ENCODE measurements at places on chromosomes 7 and 10. TPM values are rescaled to one million over a fixed set of nuclear protein-coding genes. Genes with fewer than 3 reads are reported as not detected.

- DNase-seq, result no peak
These were observed 277.6 kb upstream of the IGFBP3 start for GRCh38 chr7:46198701-46199100.

DNA sequence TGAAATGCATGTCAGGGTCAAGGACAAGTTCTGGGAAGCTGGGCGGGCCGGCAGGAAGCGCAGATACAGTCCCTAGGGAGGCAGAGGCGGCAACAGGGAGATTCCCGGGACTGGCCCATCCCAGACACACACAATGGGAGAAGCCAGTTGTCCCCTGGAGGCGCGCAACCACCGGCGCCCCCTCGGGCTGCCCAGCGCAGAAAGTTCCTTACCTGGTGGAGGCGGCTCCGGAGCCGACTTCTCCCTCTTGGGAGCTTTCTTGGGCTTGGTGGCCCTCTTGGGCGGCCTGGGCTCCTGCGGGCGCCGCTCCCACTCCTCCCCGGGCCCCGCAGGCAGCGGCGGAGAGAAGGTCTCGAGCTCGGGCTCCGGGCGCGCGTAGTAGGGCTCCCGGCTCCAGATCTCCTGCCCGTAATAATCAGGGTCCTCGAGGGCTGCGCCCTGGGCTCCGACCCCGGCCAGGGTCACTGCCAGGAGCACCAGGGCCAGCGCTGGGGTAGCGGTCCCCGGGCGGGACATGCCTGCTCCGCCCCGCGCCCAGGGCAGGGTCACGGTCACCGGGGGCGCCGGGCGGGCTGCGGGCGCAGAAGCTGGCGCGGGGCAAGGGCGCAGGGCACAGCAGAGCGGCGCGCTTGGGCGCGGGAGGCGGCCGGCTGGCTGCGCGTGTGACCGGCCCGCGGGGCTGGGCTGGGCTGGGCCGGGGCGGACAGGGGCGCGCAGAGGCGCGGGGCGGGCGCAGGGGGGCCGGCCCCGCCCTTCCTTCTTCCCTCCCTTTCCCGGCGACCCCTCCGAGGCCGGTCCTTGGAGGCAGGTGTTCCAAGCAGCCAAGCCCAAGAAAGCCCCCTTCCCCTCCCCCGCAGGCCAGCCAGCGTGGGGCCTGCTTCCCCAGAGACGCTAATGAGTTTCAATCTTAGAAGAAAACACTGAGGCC lies at the start of gene CPXM2:
CPXM2 (minus strand) TSS at position 664 of the 928 bp plus-strand sequence; CDS start at position 516, 148 bp downstream.
- no peak for DNase-seq

PNLIPRP2 gene
- not detected for total RNA-seq

GRCh38 chr7:109964780-109965179 lies 1126.1 kb upstream of the LRRN3 start:
- no peak for DNase-seq

CDK14 gene
- 77.9 TPM for total RNA-seq

NME8 gene
- not detected for total RNA-seq

- no peak for DNase-seq
These were observed 107.1 kb downstream of the TRRAP start for GRCh38 chr7:98985406-98985805.

- no peak for DNase-seq
These were observed 40.5 kb upstream of the WASL start for GRCh38 chr7:123789206-123789784.

DNA sequence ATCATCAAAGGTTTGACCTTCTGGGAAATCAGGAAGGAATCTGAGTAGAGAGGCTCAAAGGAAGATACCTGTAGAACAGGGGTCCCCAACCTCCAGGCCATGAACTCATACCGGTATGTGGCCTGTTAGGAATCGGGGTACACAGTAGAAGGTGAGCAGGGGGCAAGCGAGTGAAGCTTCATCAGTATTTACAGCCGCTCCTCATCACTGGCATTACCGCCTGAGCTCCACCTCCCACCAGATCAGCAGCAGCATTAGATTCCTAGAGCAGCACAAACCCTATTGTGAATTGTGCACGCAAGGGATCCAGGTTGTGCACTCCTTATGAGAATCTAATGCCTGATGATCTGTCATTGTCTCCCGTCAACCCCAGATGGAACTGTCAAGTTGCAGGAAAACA lies 158.5 kb upstream of the CACNA2D1 start:
- DNase-seq, result no peak

LRIT1 gene
- total RNA-seq, result not detected

GRCh38 chr10:11553773-11554381 lies 57.6 kb downstream of the USP6NL start:
- DNase-seq, result no peak
